Kidney (tissue), 22 donors: ENCODE measurements at places on chromosomes 16 and 17.

DNA sequence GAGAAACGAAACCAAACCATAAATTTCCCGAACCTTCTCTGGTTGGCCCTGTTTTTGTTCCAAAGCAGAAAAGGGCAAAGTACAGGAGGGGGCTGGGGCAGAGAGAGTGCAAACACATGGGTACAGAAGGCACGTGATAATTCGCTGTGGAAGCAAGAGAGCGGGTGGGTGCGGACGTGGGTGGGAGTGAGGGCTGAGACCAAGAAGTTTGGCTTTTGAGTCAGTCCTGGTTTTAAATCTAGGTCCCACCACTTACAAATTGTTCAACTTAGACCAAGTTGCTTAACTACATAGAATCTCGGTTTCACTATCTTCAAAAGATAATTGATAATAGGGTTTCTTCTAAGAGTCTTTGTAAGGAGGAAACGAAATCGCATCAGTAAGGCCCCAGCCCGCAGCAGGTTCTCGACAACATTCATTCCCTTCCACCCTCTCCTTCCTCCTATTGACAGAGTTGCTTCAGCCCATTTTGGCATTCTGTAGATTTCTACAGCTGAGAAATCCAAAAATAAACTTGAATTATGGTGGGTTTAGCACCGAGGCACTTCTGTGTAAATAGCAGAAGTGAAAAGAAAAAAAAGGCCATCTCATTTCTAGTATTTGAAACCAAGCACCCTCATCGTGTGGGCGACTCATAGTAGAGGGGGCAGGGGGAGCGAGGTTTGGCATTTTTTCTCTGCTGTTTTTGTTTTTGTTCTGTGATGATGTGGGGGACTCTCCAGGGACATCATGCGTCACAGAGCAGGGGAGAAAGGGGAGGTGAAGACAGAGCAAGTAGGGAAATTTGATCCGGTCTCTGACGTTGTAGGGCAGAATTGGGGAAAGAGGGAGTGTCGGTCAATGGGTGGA, 33.6 kb upstream of the CCR7 start:
- peak; percentile 92 for DNase-seq

DNA sequence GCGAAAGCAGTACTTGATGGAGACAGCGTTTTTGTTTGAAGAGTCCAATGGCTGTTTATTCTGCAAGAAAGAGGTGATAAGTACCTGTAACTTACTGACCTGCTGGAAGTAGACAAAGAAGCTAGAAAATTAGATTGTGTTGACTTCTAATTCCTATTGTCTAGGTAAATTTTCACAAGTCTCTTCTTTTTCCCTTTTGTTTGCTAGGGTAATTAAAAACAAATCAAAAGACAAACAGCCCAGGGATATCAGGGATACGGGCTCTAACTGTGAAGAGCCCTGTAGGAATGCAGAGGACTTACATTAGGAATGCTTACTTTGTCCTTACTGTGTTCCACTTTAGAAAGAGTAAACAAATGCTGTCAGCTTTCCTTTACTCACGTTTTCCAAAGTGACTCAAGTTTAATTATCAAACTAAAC, 7.0 kb downstream of the PSME3IP1 start:
- no peak for DNase-seq

GRCh38 chr16:53599548-53599947, 96.5 kb upstream of the AKTIP start:
- DNase-seq = no peak

- no peak for DNase-seq
Measured at GRCh38 chr17:77708049-77708448, 250.5 kb upstream of the TNRC6C start.

DNA sequence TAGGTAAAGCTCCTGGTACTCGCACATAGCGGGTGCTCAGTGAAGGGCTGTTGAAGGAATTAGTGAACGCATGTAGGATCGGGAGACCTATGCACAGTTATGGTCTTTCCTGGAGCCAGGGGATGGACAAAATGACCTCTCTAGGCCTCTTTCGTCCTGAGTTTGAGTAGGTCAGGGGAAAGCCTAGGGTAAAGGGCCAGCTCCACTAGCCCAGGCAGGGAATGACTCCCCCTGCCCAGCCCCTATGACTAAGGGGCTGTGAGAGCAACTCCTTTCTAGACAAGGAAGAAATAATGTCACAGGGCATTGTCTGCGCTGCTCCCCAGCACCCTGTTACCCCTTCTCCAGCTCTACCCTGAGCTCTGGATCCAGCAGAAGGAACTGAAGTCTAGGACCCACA, 24.6 kb upstream of the FMNL1 start:
- DNase-seq = no peak

DNA sequence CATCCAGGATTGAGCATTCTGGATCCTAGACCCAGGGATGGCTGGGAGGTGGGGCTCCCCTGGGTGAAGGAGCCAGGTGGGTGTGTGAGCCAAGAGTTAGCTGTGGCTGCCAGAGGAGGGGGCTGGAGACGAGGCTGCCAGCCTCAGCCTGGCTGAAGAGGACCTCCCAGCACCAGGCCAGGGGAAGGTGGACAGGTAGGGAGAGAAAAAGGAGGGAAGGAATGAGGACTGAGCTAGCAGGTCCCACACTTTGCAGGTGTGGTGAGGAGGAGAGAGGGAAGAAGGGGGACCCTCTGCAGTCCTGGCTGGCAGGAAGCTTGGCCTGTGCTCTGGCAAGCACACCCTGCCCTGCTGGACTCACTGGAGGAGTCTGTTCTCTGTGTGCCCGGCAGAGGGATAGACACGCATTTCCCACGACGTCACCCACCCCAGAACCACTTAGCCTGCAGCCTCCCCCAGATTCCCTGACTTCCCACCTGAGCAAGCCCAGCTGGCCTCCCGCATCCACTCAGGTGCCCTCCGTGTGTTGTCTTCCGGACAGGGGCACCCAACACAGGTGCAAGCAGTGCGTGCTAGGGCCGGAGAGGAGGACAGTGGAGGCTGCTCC, 42.0 kb downstream of the SOCS3 start:
- DNase-seq = no peak
